ENCODE measurements at places on chromosomes 5 and 9.

DNA sequence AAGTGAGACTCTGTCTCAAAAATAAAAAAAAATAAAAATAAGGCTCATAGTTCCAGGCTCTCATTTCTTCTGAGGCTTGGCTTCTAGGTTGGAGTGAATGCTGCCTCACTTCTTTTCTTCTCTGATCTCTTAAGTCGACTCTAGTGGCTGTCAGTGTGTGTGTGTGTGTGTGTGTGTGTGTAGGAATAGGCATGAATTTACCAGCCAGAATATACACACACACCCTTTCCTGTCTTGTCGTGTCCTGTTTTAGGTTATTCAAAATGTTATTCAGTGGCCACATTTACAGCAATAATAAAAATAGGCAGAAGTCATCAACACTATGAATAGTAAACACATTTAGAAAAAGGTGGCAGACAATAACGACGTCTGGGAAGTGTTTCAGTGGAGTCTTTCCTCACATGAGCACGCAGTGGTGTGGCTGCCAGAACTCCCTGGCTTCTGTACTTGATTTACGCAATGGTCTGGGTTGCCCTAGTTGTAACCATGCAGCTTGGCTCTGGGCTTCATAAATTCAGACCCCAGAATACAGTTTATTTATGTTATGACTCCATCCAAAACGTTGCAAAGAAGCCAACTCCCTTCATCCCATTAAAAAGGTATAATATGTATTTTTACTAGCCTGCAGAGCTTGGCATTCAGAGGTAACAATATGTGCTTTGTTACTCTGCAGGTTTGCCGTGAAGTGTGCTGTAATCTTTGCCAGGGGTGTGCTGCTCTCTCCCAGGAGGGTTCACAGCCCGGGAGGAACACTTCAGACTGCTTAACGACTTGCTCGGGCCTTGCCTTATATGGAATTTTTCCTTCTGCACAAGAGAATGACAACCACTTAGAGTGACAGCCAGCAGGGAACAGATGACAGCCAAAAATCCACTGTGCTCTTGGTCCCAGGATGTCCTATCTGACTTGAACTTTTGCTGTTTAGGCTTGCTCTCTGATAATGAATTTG, 34.4 kb upstream of the PALM2AKAP2 start:
- no peak for DNase-seq

DNA sequence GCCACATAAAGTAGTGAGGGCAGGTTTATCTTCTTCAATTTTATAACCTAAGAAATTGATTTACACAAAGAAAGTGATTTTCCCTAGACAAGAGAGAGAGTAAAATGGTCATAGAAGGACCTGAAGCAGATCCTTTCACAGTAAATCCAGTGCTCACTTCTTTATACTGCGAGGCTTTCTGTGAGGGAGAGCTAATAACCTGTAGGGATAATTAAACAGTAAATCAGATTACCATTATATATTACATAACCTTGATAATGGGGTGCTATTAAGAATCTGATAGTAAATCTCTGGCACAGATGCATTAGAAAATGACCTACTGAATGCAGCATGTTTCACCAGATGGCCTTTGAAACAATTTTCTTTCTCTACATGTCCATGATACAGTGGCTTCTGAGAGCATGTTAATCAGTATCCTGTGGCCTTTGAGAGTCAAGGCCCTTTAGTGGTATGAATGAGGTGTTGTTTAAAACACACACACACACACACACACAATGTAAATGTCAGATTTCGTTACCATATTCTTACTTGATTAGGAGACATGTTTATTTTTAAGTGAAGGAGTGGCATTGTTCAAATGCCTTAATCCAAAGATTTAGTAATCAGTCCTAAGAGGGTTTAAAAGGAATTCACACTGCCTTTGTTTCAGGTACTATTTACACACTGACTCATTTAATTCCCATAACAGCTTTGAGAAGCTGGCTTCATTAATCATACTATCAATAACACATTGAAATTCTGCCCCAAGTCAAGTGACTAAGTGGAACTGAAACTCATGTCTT, 124.7 kb downstream of the ALDH1A1 start:
- DNase-seq: no peak

DNA sequence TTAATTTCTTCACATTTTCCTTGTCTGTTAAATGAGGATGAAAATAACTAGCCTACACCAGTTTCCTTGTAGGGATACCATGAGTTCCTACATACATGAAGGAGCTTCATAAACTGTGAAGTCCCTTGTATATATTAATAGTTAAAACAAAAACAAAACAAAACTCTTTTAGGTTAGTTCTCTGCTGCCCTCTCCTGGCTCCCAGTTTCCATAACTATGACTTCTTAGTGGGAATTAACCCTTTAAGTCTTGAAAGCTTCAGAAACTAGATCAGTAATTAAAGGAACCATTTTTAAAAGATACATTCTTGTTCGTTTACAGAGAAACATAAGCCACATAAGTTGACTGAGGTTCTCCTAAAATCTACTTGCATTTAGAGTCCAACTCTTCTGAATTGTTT, 500.0 kb upstream of the C9orf72 start:
- no peak for DNase-seq

DNA sequence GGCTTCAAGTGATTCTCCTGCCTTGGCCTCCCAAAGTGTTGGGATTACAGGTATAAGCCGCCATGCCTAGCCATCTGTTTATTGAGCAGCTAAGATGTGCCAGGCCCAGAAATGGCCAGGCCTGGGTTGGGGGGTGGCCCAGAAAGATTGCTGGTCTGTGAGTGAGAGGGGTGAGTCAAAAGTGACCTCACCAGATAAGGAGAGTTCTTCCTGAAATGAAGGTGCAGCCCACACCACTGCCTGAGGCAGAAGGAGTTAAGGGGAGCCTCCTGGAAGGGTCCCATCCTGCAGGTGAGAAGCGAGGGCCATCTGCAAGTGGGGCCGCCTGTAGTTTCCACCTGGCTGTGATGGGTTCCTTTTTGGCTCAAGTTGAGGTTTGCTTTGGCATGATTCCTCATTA, 96.9 kb upstream of the KLF4 start:
- DNase-seq: no peak

GRCh38 chr5:173923218-173924095, 35.3 kb downstream of the CPEB4 start:
- DNase-seq: no peak

DNA sequence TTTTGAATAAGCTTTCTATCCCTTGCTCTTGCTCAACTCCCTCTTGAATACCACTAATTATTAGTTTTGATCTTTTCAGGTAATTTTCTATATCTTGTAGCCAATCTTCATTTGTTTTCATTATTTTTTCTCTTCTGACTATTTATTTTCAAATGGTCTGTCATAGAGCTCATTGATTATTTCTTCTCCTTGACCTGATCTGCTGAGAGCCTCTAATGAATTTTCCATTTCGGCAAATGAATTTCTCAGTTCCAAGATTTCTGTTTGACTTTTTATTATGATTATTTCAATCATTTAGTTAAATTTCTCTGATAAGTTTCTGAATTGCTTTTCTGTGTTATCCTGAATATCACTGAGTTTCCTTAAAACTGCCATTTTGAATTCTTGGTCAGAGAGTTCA, 39.4 kb downstream of the MTRR start:
- DNase-seq: no peak

GRCh38 chr5:135212361-135213026, 178.5 kb upstream of the PITX1 start:
- DNase-seq: no peak

- DNase-seq: no peak
Measured at GRCh38 chr9:130980526-130980925, 28.4 kb upstream of the LAMC3 start.

DNA sequence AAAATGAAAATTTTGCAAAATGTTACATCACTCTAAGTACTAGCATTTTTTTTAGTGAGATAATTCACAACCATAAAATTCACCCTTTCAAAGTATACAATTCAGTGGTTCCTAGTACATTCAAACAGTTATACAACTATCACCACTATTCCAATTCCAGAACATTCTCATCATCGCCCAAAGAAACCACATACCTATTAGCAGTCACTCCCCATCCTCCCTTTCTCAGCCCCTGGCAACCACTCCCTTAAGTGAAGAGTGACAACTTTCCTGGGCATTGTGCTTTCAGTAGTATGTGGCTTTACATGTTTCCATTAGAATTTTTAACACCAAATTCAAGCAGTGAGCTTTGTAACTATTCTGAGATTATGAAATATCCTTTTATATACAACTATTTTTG, 81.4 kb downstream of the RASEF start:
- no peak for DNase-seq

DNA sequence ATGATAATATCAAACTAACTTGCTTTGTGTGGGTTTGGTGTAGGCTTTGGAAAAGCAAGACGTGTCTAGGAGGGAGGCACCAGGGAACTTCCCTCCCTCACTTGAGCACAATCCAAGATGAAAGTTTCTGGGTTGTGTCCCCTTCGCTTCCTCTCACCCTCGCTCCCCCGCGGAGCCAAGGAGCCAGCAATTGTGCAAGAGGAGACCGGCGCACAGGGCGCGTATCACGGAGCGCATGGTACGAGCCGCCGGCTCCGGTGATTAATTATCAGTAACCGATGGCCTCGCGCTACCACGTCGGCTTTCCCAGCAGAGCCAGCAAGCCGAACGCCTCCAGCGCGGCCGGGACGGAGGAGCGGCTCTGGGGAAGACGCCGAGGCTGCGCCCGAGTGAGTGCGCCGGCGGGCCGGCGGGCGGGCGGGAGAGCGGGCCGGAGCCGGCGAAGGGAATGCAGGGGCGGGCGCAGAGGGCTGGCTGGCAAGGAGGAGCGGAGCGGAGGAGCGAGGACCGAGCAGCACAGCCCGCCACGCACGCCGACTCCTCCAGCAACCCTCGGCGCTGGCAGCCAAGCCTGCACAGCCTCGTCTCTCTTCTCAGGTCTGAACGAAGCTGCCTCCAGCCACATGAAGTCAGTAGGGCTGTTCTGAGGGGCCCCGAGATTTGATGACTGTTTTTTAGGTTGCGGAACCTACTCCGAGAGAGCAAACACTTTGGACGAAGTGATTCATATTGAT, 143.6 kb downstream of the BNC2 start:
- DNase-seq: no peak

All from activated naive CD8-positive, alpha-beta T cell treated with anti-CD3 and anti-CD28 coated beads, Interleukin-2, amount 50 U/mL, for 16 hours (primary cell).